ENCODE measurements at places on chromosomes 4 and X.

- DNase-seq: no peak
Measured at GRCh38 chr4:15659768-15660570, 4.8 kb upstream of the FBXL5 start.

DNA sequence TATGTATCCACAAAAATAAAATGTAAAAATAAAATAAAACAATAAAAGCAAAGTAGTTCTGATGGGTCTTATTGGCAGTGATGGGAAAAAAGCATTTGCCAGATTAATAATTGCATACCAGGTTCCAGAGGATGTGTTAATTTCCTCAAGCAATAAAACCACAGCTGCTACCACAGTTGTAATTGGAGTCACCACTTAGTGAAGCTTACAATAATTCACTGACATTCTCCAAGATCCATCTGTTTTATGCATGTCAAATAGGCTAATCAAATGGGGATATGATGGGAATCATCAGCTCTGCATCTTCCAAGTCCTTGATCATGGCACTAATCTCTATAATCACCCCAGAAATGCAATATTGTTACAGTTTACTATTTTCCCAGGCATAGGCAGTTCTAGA, 123.5 kb upstream of the EMCN start:
- no peak for DNase-seq

DNA sequence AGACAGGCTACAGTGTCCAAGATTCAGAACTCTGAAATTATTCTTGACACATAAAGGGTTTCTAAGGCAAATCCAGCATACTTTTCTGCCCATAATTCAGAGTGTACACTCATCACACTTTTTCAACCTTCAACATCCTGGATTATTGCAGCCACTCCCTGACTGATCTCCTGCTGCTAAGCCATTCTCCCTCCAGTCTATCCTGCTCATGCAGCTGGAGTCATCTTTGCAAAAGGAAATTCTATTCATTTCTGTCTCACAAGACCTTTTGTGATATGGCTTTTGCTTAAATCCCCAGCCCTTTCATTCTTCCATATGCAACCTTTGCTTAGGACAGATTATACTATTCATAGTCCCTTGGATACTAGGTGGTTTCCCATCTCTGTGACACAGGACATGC, 236.1 kb upstream of the LDB2 start:
- no peak for DNase-seq

DNA sequence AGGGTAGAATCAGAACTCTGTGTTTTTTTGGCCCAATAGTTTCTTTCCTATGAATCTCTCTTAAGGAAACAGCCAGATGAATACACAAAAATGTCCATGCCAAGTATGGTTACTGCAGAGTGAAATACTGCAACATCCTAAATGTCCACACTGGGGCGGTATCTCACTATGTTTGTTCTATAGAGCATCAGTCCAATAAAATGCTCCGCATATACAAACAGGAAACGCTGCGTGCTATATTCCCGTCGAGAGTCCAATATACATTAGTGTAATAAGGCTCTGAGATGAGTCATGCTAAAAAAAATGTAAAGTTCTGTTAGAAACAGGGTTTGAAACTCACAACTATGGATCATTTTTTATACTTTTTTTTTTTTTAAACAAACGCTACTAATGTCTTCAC, 72.9 kb upstream of the ENOX2 start:
- DNase-seq: peak; percentile 35

GRCh38 chrX:57227691-57228090, 58.8 kb upstream of the FAAH2 start:
- peak; percentile 29 for DNase-seq

- no peak for DNase-seq
Measured at GRCh38 chr4:33071535-33071934, 2351.4 kb downstream of the PCDH7 start.

DNA sequence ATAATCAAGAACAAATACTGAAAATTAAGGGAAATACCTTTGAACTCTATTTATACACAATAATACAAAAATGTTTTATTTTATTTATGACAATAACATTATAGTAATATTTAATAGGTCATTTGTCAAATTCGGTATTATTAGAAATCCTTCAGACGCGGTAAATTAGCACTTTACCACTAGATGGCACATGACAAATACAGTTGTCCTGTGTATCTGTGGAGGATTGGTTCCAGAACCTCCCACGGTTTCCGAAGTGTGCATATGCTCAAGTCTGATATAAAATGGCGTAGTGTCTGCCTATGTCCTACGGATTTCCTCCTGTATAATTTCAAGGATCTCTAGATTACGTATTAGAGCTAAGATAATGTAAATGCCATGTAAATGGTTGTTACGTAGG, 8.1 kb upstream of the LINC00632 start:
- DNase-seq: no peak

DNA sequence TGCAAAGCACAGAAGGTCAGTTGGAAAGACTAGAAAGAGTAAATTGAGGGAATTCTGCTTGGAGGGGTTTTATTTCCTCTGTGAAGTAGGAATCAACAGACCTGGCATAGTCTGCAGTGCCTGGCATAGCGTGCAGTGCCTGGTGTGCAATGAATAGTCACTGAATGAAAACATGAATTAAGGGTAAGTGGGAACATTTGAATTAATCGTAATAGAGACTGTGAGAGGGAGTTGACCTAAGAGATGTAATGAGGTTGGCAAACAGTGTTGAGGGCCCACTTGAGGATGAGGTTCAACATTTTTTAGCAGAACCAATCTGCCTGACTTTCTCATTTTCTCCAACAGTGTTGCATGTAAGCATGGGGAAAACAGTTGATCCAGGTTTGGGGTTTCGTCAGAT, 377.2 kb upstream of the FTHL17 start:
- DNase-seq: no peak

GRCh38 chr4:1187182-1187581, 14.8 kb upstream of the SPON2 start:
- DNase-seq: peak; percentile 33

GRCh38 chr4:121794505-121795188, 6.5 kb upstream of the EXOSC9 start:
- no peak for DNase-seq

DNA sequence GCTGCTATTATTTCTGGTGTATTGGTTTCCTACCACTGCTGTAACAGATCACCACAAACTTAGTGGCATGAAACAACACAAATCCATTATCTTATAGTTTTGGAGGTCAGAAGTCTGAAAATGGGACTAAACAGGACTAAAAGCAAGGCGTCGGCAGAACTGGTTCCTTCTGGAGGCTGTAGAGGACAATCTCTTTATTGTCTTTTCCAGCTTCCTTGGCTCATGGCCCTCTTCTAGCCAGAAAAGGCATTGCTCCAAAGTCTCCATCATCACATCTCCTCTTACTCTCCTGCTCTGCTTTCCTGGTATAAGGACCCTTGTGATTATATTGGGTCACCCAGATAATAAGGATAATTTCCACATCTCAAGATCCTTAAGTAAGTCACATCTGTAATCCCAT, 121.9 kb downstream of the CLCN4 start:
- DNase-seq: no peak

- no peak for DNase-seq
Measured at GRCh38 chrX:70054391-70054790, 4.7 kb upstream of the AWAT2 start.
